ENCODE measurements at places on chromosomes 13 and 19. TPM values are rescaled to one million over a fixed set of nuclear protein-coding genes. Genes with fewer than 3 reads are reported as not detected.

Gene ZNF490
- total RNA-seq: 6.3 TPM

Gene ZNF446
- 7.0 TPM for total RNA-seq

Gene KIR2DL3
- total RNA-seq: not detected

Gene SHD
- not detected for total RNA-seq

Gene ZSCAN5C
- total RNA-seq: not detected

Gene URAD
- not detected for total RNA-seq

Gene CYP2A6
- not detected for total RNA-seq

Gene RFPL4AL1
- not detected for total RNA-seq

Gene GNG7
- total RNA-seq: 0.84 TPM

Gene ADGRE3
- total RNA-seq: not detected

Gene KCNC3
- 0.91 TPM for total RNA-seq

Gene KDELR1
- 199 TPM for total RNA-seq
